ENCODE measurements at places on chromosomes 16 and 17.

GRCh38 chr16:88363239-88363891 lies 19.4 kb upstream of the ZNF469 start:
- DNase-seq, result no peak

- peak; percentile 28 for DNase-seq
Measured at GRCh38 chr17:35804658-35805192, 4.6 kb upstream of the TAF15 start.

DNA sequence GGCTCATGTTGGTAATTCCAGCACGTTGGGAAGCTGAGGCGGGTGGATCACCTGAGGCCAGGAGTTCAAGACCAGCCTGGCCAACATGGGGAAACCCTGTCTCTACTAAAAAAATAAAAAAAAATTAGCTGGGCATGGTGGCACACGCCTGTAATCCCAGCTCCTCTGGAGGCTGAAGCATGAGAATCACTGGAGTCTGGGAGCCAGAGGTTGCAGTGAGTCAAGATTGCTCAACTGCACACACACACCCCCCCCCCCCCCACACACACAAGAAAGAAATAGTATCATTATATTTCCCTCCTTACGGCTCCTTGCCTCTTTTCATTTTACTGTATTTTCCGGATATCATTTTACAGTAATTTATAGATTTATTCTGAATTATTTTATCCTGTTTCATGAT lies 963.1 kb upstream of the GOT2 start:
- DNase-seq, result no peak

GRCh38 chr16:15873301-15873700 lies 15.1 kb downstream of the CEP20 start:
- DNase-seq, result no peak

GRCh38 chr16:4443986-4444385 lies 18.3 kb downstream of the DNAJA3 start:
- no peak for DNase-seq

DNA sequence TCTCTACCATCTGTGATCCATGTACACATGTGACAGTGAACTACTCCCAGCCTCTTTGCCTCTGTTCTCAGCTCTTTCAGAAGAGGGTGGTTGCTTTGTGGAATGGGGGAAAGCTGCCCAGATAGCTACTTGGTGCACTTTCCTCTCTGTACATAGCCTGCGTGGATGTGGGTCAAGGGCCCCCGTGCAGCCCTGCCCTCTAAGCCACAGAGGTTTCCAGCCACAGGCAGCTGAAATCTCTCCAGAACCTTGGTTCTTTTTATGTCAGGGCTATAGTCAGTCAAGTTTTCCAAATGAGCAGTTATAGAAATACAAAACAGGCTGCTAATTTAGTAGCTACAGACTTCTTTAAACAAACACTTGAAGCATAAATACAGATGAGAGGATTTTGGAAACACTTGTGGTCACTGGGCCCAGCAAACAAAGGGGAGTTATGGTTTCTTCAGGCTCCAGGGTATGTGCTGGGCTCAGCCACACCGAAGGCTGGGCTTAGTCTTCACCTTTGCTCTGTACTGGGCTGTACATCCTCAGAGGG lies 199.7 kb upstream of the ASIC2 start:
- no peak for DNase-seq

- no peak for DNase-seq
Measured at GRCh38 chr16:81251871-81252270, 13.4 kb downstream of the BCO1 start.

DNA sequence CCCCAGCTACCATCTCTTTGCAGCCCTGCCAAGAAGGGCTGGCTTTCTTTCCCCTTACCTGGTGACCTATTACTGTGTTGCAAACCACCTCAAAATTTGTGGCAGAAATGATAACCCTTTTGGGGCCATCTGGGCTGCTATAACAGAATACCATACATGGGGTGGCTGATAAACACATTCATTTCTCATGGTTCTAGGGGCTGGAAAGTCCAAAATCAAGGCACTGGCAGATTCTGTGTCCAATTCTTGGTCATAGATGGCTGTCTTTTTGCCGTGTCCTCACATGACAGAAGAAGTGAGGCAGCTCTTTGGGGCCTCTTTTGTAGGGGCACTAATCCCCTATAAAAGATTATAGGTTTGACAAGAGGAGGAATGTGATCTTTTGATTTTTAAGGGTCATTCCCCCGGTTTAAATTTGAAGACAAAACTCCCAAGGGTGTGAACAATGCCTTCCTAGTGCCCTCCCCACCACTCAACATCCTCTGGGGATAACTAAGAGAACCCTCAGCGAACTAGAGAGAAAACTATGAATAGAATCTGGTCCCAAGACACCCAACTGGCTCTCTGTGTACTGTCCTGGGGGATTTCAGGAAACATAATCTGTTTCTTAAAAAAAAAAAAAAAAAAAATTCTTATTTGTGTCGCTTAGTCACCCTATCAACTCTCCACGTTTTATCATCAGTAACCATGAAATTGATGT lies 1.7 kb upstream of the METTL22 start:
- no peak for DNase-seq

DNA sequence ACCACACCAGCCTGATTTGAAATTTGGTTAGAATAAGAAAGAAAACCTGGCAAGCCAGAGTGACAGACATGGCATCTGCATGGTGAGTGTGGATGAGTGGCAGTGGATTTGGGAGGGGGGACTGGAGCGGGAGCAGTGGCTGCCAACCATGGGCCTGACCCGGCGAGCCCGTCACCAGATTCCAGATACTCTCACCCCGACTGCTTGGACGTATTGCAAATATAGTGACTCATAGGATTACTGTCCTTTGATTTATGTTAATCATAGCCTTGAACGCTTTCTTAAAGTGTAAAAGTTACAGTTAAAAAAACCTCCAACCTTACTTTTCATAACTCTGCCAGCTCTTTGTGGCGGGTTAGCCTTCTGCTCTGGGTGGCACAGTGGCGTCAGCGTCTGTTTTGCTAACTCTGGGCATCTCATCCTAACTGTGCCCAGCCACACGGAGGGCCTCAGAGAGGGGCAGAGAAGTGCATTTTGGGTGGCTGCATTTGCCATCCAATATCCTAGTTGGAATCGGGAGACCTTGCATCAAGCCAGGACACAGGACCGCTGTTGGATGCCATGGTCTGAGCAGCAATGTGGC lies 26.8 kb upstream of the FOXK2 start:
- DNase-seq, result no peak

DNA sequence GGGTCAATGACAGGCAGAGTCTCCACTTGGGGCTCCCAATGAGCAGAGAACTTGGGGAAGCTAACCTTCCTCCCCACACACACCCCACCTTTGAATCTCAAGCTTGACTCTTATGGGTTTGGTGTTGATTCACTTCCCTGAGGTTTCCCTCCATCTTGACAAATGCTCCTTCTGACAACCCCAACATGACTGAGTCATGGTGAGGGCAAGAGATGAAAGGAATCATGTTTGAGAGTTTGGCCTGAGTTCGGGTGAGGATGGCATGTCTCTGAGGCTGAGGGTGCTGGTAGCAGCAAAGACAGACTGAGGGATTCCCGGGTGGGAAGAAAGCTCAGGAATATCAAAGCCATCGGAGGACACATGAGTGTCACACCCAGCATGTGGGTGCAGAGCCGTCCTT lies 18.7 kb downstream of the KRT9 start:
- no peak for DNase-seq

DNA sequence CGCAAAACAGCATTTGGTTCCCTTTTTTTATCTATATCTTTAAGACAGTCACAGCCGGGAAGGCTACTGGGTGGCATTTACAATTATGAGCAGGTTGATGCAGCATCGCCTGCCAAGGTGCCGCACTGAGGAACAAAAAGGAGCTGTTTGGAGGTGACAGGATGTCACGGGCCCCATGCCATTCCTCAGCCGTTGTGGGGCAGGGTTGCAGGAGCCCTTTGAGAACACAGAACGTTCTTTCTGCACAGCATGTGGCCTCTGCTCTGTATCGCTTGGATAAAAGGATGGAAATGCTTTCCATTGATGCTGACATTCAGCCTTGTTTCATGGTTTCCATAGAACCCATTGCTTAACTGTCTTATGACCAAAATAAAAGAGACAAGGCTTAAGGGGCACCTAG lies 141.9 kb upstream of the CDH5 start:
- DNase-seq, result no peak

DNA sequence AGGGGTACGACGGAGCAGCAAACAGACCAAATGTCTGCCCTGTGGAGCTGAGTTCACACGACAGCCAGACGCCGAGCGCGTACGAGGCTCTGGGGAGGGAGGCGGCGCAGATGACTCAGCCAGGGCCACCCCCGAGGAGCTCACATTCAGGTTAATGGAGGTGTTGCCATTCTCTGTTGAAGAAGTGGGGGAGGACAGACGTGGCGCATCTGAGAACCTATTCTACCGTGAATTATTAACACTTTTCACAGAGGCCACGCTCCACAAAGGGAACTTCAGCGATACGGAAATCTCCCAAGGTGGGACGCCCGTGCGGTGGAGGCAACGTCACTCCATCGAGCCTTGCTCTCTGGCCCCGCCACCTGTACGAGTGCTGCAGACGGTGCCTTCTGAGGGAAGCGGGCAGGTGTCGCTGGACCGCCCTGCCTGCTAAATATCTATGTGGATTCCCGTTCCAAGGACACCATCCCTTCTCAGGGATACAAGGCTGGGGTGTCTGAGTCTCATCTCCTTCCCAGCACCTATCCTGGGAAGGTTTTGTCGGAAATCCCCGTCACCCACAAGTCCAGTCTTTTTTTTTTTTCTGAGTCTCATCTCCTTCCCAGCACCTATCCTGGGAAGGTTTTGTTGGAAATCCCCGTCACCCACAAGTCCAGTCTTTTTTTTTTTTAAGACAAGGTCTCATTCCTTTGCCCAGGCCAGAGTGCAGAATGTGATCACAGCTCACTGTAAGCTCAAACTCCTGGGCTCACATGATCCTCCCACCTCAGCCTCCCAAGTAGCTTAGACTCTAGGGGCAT lies 19.0 kb downstream of the ABR start:
- no peak for DNase-seq

GRCh38 chr17:9195961-9196670 lies 174.8 kb downstream of the NTN1 start:
- no peak for DNase-seq

DNA sequence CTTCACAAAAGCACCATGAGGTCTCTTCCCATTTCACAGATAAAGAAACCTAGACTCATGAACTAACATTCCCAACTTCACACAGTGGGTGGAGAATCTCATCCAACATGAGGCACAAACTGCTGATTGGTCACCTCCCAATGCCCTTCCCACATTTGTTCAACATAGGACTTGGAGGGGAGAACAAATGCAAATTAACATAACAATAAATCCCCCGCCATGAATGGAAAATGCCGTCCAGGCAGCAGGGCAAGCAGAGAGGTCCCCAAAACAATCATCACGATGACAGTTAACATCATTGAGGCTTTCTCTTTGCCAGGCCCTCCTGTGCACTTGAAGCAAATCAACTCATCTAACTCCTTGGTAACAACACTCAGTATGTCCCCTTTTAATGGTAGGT lies 185.3 kb downstream of the TMEM132E start:
- no peak for DNase-seq

- DNase-seq, result no peak
Measured at GRCh38 chr16:28897826-28898225, 19.5 kb downstream of the ATP2A1 start.

- DNase-seq, result no peak
Measured at GRCh38 chr17:44188576-44189403, 2.0 kb downstream of the TMUB2 start.

DNA sequence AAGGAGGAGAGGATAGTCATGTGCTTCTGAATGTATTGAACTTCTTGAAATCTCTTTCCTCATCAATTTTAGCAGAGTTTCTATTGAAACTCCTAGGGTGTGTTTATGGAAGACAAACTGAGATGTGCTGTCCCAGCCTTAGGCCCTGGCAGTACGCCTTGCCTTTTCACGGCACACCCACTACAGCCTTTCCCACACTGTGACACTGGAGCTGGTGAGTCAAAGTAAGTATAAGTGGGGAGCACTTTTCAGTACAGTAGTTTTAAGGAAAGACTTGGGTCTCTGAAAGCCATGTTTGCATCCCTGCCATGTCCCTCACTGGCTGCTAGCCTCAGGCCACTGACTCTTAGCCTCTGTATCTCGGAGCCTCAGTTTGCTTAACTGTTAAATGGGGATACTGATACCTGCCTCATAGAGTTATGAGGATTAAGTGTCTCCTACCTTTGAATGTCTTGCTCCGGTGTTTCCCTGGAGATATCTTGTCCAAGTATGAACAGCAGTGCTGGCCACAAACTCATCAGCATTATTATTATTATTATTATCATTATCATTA lies 144.7 kb upstream of the CRHR1 start:
- no peak for DNase-seq

- no peak for DNase-seq
Measured at GRCh38 chr17:33464669-33465280, 171.7 kb upstream of the ASIC2 start.

GRCh38 chr17:32286518-32286900 lies 20.9 kb downstream of the RHBDL3 start:
- no peak for DNase-seq

GRCh38 chr17:39402890-39403605 lies 1.6 kb upstream of the FBXL20 start:
- DNase-seq, result no peak

GRCh38 chr17:13027246-13027645 lies 9.4 kb upstream of the ELAC2 start:
- DNase-seq, result no peak

- DNase-seq, result no peak
Measured at GRCh38 chr16:50096791-50097190, 31.0 kb downstream of the HEATR3 start.

- DNase-seq, result no peak
Measured at GRCh38 chr16:31134091-31134571, 1.4 kb downstream of the PRSS8 start.

DNA sequence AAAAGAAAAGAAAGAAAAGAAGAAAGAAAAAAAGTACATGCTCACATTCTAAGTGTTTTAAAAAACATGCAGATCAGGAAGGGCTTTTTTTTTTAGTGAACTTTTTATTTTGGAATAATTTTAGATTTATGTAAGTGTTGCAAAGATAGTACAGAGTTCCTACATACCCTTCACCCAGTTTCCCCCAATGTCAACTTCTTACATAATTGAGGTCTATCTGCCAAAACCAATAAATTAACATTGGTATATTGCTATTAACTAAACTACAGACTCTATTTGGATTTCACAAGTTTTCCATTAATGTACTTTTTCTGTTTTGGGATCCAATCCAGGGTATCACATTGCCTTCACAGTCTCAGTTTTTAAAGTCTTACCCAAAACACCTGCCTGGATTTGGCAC lies 81.7 kb downstream of the SKAP1 start:
- no peak for DNase-seq

GRCh38 chr17:12821376-12821940 lies 32.2 kb downstream of the ARHGAP44 start:
- no peak for DNase-seq

Measured in NCI-H187 treated with DMSO at 0.1 percent for 48 hours (cell line).